ENCODE measurements at places on chromosomes 1 and 21.

DNA sequence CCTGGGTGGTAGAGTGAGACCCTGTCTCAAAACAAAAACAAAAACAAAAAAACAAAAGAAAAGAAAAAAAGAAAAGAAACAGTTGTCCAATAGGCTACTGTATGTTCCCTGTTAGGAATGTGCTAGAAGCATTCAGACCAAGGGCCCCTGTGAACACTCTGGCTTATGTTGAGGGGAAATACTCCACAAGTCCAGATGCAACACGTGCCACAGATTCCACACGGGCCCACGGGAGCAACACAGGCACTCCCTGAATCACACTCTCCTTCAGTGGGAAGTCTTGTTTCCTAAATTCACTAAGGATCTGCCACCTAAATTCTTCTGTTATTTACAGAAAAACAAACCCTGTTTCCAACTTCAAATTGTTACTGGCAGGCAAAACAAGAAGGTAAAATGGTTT, 291.1 kb downstream of the PCP4 start:
- no peak for DNase-seq

DNA sequence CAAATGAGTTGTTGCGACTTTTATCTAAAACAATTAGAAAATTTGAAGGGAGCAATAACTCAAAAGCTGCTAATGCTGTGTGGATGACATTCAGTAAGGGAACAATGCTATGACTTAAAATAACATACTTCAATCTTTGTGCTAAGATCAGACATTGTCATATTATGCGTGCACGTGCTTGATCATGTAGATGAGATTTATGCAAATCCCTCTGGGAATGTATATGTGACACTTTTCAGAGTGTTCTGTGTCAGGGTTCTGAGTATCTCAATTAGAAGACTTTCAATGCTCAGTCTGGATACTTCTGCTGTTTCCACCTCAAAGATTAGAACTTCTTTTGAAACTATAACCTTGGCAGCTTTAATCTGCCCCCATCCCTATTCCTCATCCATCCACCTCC, 18.6 kb upstream of the POU2F1 start:
- no peak for DNase-seq

DNA sequence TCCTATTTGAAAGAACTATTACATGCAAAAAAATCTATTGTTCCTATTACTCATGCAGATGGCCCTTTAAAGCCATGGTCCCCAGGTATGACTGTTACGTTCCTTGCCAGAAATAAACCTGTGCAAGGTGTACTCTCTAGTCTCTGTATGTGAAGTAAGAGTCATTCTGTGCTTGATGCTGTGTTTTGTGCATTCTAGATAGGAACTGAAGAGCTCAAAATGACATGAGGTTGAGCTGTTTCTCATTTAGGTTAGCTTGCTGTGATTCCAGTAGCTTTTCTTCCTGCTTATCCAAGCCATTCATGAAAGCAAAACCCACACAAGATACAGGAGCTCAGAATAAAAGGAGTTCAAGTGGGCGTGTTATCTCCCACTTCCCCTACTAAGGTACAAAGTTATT, 64.3 kb upstream of the ZNF326 start:
- DNase-seq = no peak

DNA sequence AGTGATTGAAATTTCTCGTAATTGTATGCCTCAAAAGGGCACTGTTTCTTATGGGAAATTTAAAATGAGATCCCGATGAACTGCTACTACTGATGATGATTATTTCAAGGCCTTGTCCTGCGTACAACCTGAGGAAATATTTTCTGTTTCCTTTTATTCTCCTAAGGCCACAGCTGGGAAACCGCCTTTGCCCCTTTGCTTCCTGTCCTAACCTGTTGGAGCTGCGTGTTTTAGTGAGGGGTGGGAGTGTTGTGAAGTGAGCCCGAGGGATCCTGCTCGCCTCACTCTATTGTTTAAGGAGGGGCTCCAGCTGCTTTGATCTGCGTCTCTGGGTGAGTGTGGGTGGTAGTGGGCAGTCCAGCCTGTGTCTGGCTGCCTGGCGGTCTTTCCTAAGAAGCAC, 14.4 kb downstream of the LAMC2 start:
- no peak for DNase-seq

GRCh38 chr1:209564849-209565248, 18.7 kb upstream of the CAMK1G start:
- no peak for DNase-seq

DNA sequence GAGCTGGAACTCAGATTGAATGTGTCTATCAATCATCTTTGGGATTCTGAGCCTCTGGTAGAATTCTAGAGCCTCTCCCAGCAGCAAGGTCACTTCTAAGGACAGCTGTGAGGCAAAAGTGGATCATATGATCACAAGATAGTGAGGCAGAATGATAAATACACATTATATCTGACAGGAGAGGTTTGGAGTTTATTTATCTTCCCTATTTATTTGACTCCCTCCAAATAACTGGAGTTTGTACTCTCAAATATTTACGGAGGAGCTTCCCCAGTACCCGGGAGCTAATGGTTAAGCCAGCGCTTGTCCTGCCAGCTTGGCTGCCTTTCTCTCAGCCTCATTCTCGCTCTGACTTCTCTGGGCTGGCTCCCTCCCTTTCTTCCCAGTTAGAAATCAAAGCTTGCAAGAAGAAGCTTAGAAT, 2.3 kb downstream of the HMGCS2 start:
- no peak for DNase-seq

DNA sequence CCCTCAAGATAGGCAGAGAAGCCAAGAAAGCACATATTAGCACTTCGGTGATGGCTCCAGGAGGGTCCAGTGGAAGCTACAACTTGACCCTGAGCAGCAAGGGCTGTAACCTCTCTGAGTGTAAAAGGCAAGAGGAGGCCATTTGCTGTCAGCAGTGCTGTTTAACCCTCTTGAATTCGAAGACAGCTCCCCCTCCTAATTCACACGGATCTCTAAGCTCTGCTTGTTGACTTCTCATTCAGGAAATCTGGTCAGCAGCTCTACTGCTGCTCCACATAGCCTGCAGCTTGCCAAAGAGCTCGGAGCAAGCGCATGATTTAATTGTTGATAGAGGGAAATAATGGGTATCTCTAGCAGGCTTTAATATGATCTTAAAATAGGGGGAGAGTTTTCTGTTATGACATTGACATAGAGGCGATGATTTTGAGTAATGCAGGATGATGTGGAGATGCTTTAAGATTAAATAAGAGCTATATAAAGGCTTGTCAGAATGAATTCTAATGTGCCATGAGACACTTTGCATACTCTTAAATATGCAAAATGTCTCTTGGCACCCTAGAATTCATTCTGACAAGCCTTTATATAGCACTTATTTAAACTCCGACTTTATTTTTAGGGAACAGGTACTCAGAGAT, 79.4 kb upstream of the USH2A start:
- no peak for DNase-seq

GRCh38 chr21:45800339-45801080, 157.0 kb downstream of the PCBP3 start:
- DNase-seq = no peak

GRCh38 chr21:32597205-32597604, 11.9 kb upstream of the TCP10L start:
- no peak for DNase-seq

Measured in activated CD4-positive, alpha-beta T cell treated with anti-CD3 and anti-CD28 coated beads, Interleukin-10, Interleukin-2, amounts not matched to agents 100 ng/mL and 50 ng/mL, durations not matched to agents 16 hours and 8 hours (primary cell).